ENCODE measurements at places on chromosomes 6 and 20.

DNA sequence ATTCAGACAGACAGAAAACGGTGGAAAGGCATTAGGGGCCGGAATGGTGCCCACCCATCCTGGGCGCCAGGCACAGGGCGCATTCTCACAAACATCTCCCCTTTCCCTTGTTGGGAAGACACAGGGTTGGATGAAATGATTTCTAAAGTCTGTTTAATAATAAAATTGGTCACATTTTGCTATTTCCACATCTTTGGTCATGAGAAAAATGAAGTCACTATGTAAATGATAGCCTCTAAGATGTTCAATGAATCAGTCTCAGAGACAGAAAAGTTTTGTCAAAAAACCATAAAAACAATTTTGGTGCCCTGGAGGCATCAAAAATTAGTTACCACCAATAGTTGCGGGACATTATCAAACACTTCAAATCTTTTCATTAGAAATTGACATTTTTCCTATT, 40.7 kb downstream of the PRR18 start:
- no peak for DNase-seq

DNA sequence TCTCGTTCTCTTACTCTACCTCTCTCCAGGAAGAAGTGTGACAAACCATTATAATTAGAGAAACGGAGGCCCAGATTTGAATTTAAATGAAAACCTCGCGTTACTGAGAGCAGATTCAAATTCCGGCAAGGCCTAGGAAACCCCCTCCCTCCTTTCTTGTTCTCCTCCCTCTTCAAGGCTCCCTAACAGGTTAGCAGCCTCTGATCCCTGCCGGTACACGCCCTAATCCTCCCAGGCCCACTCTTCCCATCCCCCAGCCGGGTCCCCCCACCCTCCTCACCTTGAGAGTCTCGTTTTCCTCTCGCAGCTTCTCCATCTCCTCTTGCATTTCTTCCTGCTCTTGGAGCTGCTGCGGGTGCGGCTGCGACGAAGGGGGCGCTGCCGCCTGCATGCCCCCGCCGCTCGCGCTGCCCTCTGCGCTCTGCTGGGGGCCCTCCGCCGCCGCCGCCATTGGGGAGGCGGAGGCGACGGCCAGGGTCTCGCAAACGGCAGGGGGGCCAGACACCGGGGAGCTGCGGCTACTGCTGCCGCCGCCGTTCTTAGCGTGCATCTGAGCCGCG, 3.8 kb downstream of the MTCL3 start:
- no peak for DNase-seq

DNA sequence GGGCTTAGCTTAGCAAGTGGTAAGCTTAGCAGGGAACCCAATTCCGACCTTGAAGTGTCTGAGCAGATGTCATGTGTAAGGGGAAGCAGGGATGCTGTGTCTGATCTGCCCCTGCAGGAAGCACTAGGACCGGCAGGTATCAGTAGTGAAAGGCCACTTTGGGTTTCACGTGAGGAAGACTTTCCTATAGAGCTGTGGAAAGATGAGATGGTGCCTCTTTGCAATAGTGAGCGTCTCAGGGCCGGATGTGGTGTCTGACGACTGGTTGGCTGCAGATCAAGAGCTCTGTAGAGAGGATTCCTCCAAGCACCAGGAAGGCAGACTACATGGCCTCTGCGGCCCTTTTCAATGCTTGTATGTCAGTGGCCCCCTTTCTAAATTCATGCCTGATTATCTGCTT, 98.3 kb downstream of the TIAM2 start:
- no peak for DNase-seq

DNA sequence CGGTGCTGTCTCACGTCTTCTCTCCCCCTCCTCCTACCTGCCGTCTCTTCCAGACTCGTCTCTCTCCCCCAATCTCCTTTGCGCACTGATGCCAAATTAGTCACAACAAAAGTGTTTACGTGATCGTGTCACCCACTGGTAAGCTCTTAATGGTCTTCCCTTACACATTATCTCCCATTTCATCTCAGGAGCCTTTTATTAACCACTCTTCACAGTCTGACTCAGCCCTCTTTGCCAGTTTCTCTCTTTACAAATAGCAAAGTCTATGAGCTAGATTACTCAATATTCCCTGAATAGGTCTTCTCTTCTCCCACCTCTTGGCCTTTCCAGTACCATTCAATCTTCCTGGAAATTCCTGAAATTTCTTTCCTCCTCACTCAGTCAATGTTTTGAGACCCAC, 247.0 kb downstream of the ESR1 start:
- DNase-seq: no peak
